Neuronal stem cell (in vitro differentiated cells): ENCODE measurements at places on chromosomes 4 and X.

DNA sequence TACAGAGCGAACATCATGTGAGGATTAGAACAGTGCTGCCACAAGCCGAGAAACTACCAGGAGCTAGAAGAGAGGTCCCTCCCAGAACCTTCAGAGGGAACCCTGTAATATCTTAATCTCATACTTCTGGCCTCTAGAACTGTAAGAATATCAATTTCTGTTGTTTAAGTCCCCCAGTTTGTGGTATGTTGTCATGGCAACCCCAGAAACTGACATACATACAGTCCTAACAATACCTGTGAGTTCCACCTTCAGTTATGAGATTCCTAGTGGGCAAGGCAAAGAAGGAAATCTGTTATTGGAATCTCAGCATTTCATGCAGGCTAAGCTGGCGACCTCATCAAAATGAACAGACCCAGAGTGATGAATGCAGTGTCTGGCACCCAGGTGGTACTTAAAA is 42.5 kb downstream of the ZBTB49 start:
- no peak for DNase-seq

- DNase-seq = no peak
Observed at GRCh38 chr4:102598762-102599374, 97.7 kb downstream of the NFKB1 start.

GRCh38 chrX:26597981-26598380 is 382.0 kb downstream of the MAGEB5 start:
- DNase-seq = no peak

DNA sequence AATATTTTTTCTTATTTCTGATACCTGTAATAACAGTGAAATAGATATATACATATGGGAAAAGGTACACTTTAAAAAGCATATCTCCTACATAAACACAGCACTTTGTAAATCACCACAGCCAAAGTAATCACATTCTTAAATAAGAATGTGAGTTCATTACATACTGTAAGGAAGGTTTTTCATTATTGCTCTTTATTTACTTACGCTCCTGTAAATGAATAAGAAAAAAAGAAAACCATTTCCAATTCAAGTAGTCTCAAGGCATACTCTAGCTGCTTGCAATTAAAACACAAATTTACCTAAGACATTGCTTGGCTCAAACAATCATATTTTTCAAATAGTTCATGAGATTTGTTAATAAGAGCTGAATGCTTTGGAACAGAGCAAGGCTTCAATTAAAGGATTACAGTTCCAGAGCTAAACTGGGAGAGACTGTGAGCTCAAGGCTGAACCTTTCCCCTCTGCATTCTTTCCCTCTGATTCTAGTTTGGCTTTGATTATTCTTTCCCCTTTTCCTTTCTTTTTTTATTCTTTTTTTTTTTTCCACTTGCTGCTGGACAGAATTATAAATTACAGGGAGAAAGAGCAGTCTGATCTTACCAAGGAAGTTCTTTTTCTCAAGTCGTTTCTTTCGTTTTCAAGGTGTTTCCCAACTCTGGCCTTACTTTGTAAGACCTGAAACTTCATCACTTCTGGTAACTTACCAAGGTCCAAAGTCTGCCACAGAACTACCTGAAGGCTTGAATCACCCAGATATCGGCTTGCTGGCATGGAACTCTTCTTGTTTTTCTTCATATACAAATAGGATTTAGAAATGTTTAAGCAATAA is 278.3 kb downstream of the INPP4B start:
- DNase-seq = peak; percentile 11

GRCh38 chrX:134095366-134095765 is 110.0 kb upstream of the GPC3 start:
- no peak for DNase-seq

DNA sequence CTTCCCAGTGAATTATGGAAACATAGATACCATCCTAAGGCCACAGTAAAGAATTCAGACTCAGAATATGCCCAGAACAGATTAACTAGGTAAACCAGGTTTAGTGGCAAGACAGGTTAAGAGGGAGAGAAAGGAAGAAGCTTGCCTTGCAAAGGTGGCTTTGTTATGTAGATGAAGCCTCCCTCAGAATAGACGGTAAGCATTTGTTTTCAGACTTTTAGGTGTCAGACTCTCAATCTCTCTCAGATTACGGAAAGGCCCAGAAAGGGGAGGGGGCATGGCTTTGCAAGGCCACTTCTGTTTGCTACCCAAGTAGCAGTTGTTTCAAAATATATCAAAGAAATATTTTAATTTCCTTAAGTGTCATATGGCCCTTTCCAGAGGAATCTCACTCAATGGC is 457.1 kb upstream of the BOD1L1 start:
- no peak for DNase-seq

DNA sequence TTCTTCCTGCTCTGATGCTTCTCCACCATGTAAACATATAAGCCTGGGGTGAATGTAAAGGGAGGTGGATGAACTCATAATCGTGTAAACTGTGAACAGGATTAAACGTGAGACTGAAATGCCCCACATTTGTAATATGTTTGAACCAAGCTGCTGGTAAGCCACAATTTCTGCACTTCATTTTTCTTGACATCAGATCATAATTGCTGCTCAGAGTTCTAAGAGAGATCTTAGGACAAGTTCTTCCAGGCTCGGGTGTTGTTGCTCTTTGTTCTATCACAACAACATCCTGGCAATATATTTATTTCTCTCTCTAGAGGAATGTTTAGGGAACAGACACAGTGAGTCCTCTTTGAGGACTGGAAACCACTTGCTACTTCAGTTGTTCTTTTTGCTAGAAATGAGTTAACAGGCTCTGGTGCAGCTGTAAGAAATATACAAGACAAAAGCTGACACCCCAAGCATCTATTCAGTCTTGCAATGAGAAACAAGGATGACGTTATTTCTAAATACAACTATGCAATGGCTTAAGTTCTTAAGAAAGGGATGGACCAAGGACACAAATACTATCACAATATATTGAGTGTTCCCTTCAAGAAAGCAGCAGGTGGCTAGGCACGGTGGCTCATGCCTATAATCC is 59.6 kb downstream of the LNX1 start:
- DNase-seq = no peak

DNA sequence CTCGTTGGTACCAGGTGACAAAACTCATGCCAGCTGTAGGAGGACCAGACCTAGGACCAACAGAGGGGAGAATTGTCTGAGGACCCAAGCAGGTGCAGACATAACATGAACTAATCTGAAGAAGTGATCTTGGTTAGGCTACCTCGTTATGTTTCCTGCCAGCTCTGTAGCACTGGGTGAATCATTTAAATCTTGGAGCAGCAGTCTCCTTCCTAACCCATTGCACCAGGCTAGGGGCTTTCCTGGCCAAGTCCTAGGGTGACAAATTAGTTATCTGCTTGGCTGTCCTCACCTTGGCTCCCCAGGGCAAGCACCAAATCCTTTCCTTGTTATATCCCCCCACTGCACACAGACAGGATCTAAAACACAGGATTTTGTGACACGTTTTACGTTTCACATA is 87.8 kb downstream of the WWC2 start:
- DNase-seq = no peak

DNA sequence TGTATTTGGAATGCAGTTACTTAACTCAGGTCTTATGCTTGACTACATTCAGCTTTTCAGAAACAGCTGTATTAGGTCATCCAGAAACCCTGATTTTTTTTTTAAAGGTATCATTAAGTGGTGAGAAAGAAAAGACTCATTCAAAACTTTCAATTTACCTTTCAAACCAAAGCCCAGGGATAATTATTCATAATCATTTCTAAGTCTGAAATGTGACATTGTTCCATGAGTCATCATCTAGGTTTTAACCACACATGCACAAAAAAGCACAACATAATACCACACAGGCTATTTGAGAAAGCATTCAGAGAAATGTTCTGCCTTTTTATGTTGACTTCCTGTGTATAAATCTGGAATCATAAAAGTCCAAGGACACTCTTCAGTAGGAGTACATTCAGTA is 288.2 kb downstream of the IL1RAPL2 start:
- no peak for DNase-seq

DNA sequence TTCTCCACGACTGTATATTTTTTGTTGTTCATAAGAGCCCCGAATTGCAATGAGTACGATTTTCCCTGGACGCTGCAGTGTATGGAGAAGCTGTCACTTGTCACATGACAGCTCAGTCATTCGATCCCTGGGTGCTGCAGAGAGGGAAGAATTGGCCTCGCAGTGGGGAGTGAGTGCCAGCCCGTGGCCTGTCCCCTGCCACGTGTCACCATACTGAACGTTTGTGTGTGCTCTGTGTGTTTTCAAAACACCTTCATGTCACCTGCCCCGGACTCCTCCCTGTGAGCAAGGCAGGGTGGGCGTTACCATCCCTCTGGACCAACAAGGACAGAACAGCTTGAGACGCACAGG is 77.9 kb downstream of the TBL1X start:
- no peak for DNase-seq

GRCh38 chr4:110357521-110357920 is 118.4 kb upstream of the ENPEP start:
- no peak for DNase-seq

GRCh38 chr4:165844161-165844560 is 28.9 kb upstream of the TLL1 start:
- no peak for DNase-seq

DNA sequence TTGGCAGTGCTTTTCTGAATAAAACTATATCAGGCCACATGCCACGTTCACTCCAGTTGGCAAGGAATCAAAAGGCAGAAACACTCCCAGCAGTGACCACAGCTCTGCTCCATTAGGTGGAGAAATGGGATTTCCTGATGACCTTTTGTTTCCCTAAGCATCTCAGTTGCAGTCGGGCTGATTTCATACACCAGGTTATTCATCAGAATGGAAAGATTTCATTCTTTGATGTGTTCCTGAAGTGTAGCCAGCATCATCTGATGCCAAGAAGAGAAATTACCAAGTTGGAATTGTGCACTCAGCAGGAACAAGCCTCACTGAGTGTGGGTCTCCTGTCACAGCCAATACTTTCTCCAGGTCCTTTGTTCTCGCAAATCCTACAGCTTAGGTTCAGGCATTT is 193.7 kb downstream of the SPATA18 start:
- DNase-seq = no peak
